ENCODE measurements at places on chromosomes 2 and 18. TPM values are rescaled to one million over a fixed set of nuclear protein-coding genes. Genes with fewer than 3 reads are reported as not detected.

PLEK gene
- under 0.01 TPM for total RNA-seq

PROC gene
- not detected for total RNA-seq

GPR45 gene
- not detected for total RNA-seq

ACOXL gene
- total RNA-seq, result not detected

ASB18 gene
- total RNA-seq, result not detected
